Activated CD8-positive, alpha-beta memory T cell treated with anti-CD3 and anti-CD28 coated beads for 48 hours (primary cell): ENCODE measurements at places on chromosomes 4 and X.

DNA sequence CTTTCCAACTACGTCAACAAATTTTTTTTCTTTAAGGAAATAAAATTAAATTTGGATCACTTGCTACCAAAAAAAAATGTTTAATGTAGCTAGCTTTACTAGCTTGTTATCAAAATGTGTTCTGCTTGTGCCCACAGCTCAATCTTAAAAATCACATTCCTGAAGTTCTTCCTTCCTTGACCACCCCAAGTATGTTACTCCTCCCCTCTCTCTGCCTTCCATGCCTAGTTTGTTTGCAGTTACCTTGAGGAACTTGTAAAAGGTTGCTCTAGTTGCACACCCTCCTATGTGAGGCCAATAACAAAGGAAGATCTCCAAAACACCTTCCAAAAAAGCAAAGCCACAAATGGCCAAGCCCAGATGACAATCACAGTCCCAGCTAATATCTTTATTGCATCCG, 19.6 kb upstream of the TMEM184C start:
- DNase-seq, result no peak

- DNase-seq, result no peak
These were observed 77.9 kb downstream of the CXXC4 start for GRCh38 chr4:104416725-104417356.

GRCh38 chr4:13872155-13872554, 244.6 kb upstream of the BOD1L1 start:
- DNase-seq, result no peak

GRCh38 chr4:152848508-152848907, 68.8 kb downstream of the ARFIP1 start:
- no peak for DNase-seq

- DNase-seq, result no peak
These were observed 2.4 kb downstream of the IL1RAPL2 start for GRCh38 chrX:104568304-104568915.

DNA sequence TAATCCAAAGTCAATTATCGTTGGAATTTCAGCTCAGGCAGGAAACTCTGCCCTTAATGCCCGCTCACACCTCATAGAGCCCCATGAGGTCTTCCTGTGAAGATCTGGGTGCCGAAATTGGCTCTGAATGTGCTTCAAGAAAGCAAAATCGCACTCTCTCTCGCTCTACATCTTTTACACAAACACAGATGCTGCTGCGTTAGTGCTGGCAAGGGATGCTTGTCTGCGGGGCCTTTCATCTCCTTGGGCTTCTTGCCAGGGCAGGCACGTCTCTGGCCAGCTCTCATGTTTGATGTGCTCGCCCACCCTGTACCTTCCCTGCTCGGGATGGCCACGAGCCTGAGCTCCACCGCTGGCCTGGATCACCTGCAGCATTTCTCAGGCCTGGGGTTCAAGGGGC, 66.5 kb downstream of the CLCN4 start:
- DNase-seq, result no peak

GRCh38 chr4:30760551-30760950, 40.4 kb downstream of the PCDH7 start:
- no peak for DNase-seq

GRCh38 chr4:85492336-85492735, 17.4 kb downstream of the ARHGAP24 start:
- DNase-seq, result no peak
